ENCODE measurements at places on chromosomes 7 and 10. TPM values are rescaled to one million over a fixed set of nuclear protein-coding genes. Genes with fewer than 3 reads are reported as not detected.

SPDYE16 gene
- total RNA-seq, result 0.33 TPM

CPVL gene
- total RNA-seq, result 133 TPM

FXYD4 gene
- not detected for total RNA-seq

CAMK1D gene
- 16.8 TPM for total RNA-seq

CYP2C18 gene
- total RNA-seq, result not detected

TIMM23 gene
- 68.7 TPM for total RNA-seq

SLC13A4 gene
- total RNA-seq, result not detected

TRIM8 gene
- total RNA-seq, result 138 TPM

ATOH7 gene
- total RNA-seq, result not detected

SSBP1 gene
- total RNA-seq, result 121 TPM

TMEM176A gene
- 8.4 TPM for total RNA-seq

AMZ1 gene
- 1.2 TPM for total RNA-seq

AVPI1 gene
- total RNA-seq, result 17.8 TPM

TYW1 gene
- 56.4 TPM for total RNA-seq

PLEKHS1 gene
- not detected for total RNA-seq

OLAH gene
- total RNA-seq, result not detected
